Activated T-cell treated with anti-CD3 and anti-CD28 coated beads, Interleukin-2, amount 50 U/mL, for 48 hours (primary cell): ENCODE measurements at places on chromosomes 12 and 14.
A peak's percentile ranks its signal among the peaks of the same experiment; 100 is the strongest.

GRCh38 chr14:50051106-50051505 lies 65.3 kb downstream of the VCPKMT start:
- DNase-seq, result no peak

- no peak for DNase-seq
These were observed 1961.8 kb upstream of the FLRT2 start for GRCh38 chr14:83568141-83568540.

DNA sequence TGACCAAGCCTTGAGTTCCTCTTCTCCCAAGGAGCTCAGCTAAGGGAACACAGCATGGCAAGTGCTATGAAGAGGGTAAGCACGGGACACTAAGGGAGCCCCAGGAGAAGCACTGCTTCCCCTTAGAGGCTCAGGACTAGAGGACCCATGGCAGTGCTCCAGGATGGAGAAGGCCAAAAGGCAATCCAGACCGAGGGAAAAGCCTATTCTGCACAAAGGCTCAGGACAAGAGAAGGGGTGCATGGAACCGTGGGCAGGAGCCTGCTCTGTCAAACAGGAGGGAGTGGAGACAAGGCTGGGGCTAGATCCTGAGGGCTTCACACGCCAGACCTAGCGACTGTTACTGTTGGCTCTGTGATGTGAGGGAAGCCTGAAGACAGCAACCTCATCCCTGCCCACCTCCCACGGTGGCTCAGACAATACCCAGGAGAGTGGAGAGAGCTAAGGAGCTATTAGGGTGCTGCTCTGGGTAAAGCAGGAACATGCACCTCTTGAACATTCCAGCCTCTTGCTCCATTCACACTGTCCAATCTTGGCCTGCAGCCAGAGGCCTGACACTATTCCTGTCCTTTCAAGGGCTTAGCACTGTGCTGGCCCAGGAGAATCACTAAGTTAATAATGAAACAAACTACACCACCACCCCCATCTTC lies 24.2 kb downstream of the OTUB2 start:
- DNase-seq, result peak; percentile 12

DNA sequence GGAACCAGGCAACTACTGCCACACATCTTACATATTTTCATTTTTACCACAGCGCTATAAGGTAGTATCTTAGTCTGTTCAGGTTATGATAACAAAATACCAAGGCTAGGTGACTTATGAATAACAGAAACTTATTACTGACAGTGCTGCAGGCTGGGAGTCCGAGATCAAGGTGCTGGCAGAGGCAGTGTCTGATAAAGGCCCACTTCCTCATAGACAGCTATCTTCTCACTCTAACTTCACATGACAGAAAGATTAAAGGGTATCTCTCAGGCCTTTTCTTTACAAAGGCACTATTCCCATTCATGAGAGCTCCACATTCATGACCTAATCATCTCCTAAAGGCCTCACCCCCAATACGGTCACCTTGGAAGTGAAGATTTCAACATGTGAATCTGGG lies 59.8 kb upstream of the MDM1 start:
- DNase-seq, result no peak
